ENCODE measurements at places on chromosomes 12 and 14. TPM values are rescaled to one million over a fixed set of nuclear protein-coding genes. Genes with fewer than 3 reads are reported as not detected.

Gene MGP
- total RNA-seq = 0.20 TPM

Gene CIT
- 113 TPM for total RNA-seq

Gene LRIG3
- not detected for total RNA-seq

Gene TTC9
- total RNA-seq = 16.7 TPM

Gene RPL10L
- not detected for total RNA-seq

Gene ABHD12B
- not detected for total RNA-seq

Gene SPATS2
- 20.3 TPM for total RNA-seq

Gene OR4E2
- not detected for total RNA-seq

Gene GALNT8
- 0.85 TPM for total RNA-seq

All from activated CD4-positive, alpha-beta T cell treated with anti-CD3 and anti-CD28 coated beads, Interleukin-2, amount 10 ng/mL, durations not matched to agents 7 days and 5 days (primary cell).